ENCODE measurements at places on chromosomes 7 and 10. TPM values are rescaled to one million over a fixed set of nuclear protein-coding genes. Genes with fewer than 3 reads are reported as not detected.

- peaks cover 24% of the 10 kb centered on the region for H3K36me3 ChIP-seq
- H3K4me3 ChIP-seq, result peak overlapping the region; percentile 98
- H3K27me3 ChIP-seq, result no peaks in the 10 kb centered on the region
- H3K4me1 ChIP-seq, result peaks cover 53% of the 10 kb centered on the region
- DNase-seq, result no peak
- peak overlapping the region; percentile 98 for H3K27ac ChIP-seq
Observed at GRCh38 chr10:72276421-72277339, 3.0 kb downstream of the DDIT4 start.

GRCh38 chr7:147483634-147484292 lies 1106.8 kb upstream of the C7orf33 start:
- H3K27ac ChIP-seq, result no peak overlapping the region
- no peak overlapping the region for H3K4me3 ChIP-seq
- DNase-seq, result no peak
- no peaks in the 10 kb centered on the region for H3K36me3 ChIP-seq

- H3K4me3 ChIP-seq, result no peak overlapping the region
- no peak for DNase-seq
- no peaks in the 10 kb centered on the region for H3K36me3 ChIP-seq
- no peaks in the 10 kb centered on the region for H3K27me3 ChIP-seq
Observed at GRCh38 chr7:40311307-40311706, 176.5 kb downstream of the SUGCT start.

DNA sequence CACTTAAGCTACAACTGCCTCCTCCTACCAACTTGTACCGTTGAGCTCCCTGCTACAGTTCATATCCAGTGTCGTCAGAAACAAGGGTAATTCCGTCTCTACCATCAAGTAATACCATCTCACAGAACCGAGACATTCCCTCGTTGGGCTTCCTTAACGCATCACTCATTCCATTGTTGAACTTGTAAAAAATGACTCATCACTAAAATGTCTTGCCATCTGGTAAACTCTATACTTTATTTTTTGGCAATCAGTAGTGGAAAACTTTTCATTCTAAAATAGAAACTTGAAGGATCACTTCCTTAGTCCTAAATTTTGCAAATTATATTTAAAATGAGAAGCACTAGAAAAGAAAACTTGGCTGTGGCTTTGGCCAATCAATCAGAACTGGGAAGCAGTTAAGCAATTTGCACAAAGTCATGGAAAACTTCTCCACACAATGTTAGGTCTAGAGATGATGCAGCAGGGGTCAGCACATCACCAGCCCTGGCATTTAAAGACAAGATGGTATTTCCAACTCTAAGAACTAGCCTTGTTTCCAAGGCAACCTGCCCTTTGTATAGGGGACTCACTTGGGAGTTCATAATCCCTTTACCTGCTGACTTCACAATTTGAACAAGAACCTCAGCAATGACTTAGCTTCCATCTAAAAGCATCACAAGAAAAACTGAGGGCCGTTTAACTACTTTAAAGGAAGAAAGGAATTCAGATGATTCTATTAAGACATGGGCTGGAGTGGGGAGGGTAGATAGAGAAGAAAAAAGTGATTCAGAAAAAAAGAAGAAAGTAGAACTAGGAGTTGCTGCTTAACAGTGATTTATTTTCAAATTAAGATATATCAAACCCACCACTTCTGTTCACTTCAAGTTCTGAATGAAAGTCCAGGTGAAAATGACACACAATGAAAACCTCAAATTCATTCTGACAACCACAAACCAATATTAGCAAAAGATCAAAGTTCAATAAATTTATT lies 288.1 kb downstream of the PARD3 start:
- H3K27me3 ChIP-seq, result no peaks in the 10 kb centered on the region
- no peaks in the 10 kb centered on the region for H3K4me1 ChIP-seq
- DNase-seq, result no peak
- no peaks in the 10 kb centered on the region for H3K36me3 ChIP-seq

GRCh38 chr7:108805808-108806397 lies 236.2 kb downstream of the DNAJB9 start:
- H3K27ac ChIP-seq, result no peak overlapping the region
- no peak overlapping the region for H3K4me3 ChIP-seq

DNA sequence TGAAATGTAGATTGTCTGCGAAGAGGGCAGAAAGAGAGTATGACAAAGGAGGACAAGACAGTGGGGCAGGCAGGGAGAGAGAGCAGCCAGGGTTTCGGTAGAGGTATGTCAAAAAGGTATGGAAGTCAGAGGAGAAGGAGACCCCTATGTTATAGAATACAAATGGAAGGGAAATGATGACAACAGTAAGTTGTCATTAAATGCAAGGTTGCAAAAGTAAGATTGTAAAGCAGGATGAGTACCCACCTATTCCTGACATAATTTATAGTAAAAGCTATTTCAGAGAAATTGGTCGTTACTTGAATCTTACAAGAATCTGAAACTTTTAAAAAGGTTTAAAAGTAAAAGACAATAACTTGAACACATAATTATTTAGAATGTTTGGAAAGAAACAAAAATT lies 126.3 kb downstream of the CFTR start:
- H3K27ac ChIP-seq, result no peak overlapping the region
- no peaks in the 10 kb centered on the region for H3K4me1 ChIP-seq
- H3K27me3 ChIP-seq, result no peaks in the 10 kb centered on the region
- no peak overlapping the region for H3K4me3 ChIP-seq
- DNase-seq, result no peak

- H3K27me3 ChIP-seq, result peaks cover 23% of the 10 kb centered on the region
- H3K36me3 ChIP-seq, result no peaks in the 10 kb centered on the region
- H3K4me1 ChIP-seq, result peaks cover 13% of the 10 kb centered on the region
- DNase-seq, result no peak
- H3K4me3 ChIP-seq, result no peak overlapping the region
Observed at GRCh38 chr10:112948196-112948595, 1.9 kb upstream of the TCF7L2 start.

Gene PRSS37
- 0.45 TPM for polyA plus RNA-seq

Gene C10orf105
- 8.2 TPM for polyA plus RNA-seq

Data from spinal cord (tissue), 10 donors.